ENCODE measurements at places on chromosomes 11 and 22.

- no peak for DNase-seq
Measured at GRCh38 chr11:19327280-19327679, 86.5 kb upstream of the E2F8 start.

DNA sequence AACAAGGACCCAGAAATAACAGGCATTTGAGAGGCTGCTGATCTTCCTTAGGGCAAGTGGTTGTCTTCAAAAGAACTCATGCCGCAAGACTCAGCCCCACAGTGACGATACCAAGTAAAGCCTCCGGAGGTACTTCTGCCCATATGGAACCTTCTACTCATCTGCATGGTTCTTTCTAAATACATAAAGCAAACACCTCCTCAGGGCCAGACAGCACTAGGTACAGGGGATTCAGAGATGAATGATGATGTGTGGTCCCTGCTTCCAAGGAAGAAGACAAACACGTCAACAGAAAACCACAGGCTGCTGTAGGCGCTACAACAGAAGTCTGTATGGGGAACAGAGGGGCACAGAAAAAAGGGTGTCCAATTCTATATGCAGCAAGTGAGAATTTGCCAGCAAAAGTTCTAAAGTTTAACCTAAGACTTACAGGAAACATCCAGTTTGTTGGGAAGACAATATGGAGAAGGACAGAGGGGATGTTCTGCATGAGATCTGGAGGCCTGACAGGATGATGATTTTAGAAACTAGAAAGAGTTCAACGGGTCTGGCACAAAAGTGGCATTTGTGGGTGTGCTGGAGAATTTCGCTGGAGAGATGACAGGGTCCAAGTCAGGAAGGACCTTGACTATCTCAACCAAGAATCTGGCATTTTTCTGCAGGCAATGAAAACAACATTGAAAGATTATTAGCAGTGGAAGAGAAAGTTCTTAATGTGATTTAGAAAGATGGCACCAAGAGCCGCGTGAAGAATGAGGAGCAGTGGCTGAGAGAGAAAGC, 23.7 kb downstream of the JAML start:
- no peak for DNase-seq

DNA sequence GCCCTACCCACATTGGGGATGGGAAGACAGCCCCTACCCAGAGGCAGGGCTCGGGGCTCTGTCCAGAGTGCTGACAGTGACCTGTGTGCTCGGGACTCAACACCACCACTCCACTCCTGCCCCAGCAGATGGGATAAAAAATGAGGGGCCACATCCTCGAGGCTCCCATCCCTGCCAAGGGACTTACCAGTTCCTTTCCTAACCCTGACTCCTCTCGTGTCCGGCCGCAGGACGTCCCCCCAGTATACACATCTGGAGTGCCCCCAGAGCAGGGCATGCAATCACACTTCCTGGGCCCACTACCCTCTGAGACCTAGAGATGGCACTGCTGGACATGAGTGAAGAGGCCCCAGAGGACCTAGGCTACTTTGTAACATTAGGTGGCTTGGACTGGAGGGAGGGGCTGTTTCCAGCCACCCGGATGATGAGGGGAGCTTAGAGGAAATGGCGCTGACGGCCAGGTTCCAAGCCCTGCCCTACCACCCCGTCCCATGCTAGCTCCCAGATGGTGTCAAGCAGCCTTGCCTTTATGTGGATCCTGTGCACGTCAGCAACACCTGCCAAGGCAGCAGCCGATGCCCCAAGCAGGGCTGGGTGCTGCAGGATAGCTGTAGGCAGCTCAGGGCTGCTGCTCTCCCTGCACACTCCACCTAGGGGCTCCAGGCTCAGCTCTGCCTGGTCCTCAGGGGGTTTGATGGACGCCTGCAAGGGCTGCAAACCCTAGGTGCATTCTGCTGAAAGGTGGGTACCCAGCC, 86.6 kb downstream of the DGCR2 start:
- DNase-seq = no peak

- no peak for DNase-seq
Measured at GRCh38 chr11:2302306-2302895, 588 bp downstream of the TSPAN32 start.

GRCh38 chr11:15735706-15736105, 620.6 kb downstream of the SOX6 start:
- DNase-seq = no peak

GRCh38 chr11:12724301-12725054, 50.3 kb downstream of the TEAD1 start:
- peak; percentile 95 for DNase-seq

GRCh38 chr11:121366038-121366437, 73.5 kb downstream of the SC5D start:
- DNase-seq = no peak

GRCh38 chr11:95585069-95585751, 204.4 kb downstream of the FAM76B start:
- peak; percentile 66 for DNase-seq

DNA sequence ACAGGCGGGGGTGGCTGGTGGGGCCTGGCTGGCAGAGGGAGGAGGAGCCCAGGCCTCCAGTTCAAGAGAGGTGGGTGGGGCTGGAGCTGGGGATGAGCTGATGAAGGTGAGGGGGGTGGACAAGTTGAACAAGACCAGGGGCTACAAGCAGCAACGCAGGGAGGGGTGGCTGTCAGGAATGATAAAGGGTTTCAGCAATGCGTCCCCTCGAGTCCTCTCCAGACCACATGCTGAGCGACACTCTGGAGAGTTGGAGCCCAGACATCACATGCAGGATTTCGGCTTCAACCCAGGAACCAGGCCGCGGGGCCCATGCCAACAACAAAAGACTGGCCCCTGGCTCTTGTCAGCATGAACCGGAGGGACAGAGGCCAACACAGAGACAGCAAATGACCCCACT, 480.3 kb downstream of the BRD1 start:
- no peak for DNase-seq

- peak; percentile 73 for DNase-seq
Measured at GRCh38 chr11:10866893-10867331, 9.1 kb upstream of the ZBED5 start.

- peak; percentile 2 for DNase-seq
Measured at GRCh38 chr22:32991353-32992101, 66.7 kb downstream of the SYN3 start.

GRCh38 chr11:77038825-77039326, 4.7 kb downstream of the B3GNT6 start:
- DNase-seq = no peak

DNA sequence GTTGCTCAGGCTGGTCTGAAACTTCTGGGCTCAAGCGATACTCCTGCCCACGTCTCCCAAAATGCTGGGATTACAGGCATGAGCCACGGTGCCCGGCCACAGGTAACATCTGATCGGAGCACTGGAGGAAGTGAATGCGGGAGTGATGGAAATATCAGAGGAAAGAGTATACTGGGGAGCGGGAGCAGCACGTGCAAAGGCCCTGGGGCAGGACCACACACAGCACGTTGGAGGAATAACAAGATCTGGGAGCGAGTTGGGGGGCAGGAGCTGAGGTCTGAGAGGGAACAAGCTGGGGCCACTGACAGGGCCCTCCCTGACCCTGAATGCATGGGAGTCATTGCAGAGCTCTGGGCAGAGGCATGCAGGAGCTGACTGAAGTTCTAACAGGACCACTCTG, 70.7 kb downstream of the NFAM1 start:
- DNase-seq = no peak

GRCh38 chr11:85665733-85666132, 804 bp upstream of the CREBZF start:
- peak; percentile 44 for DNase-seq

DNA sequence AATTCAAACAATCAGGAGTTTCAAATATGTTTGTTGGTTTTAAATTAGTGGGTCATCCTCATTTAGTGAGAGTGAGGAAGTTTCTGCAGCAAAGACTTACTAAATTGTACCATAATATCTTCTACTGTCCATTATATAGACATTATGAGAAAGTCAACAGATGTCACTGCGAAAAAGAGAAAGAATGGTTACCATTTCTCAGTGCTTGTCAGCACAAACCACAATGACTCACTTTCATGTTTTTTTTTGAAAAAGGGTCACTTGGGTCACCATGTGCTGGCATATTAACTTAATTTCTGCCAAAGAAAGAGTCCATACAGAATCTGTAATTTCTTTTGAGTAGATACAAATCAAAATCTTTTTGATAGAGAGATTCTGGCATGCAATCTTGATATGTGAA, 924.6 kb upstream of the FAT3 start:
- peak; percentile 1 for DNase-seq

- peak; percentile 86 for DNase-seq
Measured at GRCh38 chr22:24325105-24325757, 54.6 kb downstream of the SPECC1L start.

GRCh38 chr11:131481971-131482370, 111.6 kb downstream of the NTM start:
- DNase-seq = no peak

Measured in fibroblast of mammary gland (primary cell).